T-cell (primary cell): ENCODE measurements at places on chromosomes 16 and 17.

- no peak for DNase-seq
Observed at GRCh38 chr16:84156342-84156784, 11.3 kb downstream of the DNAAF1 start.

- DNase-seq = no peak
Observed at GRCh38 chr16:1045993-1046911, 26.3 kb upstream of the SSTR5 start.

DNA sequence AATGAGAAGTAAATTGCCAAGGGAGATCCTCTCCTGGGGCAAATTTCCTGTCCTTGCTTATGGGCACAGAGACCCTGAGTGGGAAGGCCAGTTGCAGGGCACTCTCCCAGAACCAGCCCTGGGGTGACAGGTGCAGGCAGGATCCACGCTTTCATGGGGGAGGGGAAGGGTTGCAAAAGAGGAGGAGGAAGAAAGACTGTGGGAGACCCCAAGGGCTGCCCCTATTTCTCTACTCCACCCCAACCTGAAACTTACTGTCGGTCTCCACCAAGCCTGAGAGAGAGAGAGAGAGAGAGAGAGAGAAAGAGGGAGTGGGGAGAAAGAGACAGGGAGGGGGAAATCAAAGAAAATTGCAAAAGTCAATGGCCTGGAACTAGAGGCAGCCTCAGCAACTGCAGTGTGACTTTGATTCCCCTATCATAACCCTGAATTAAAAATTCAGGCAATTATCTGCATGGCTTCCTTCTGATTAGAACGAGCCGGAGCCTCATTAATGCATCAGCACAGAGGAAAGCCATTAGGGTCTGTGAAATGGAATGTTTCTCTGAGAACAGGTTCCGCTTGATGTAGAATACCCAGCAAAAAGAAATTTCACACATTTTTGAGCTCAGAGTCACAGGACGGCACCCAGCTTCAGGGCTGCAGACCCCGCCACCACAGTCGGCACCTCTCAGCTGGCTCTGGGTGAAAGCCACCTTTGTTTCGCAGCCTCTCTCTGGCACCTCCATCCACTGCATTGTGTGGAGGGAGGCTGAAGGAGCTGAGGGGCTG is 45.1 kb upstream of the HNF1B start:
- no peak for DNase-seq

- no peak for DNase-seq
Observed at GRCh38 chr16:35255186-35255803, 1795.9 kb downstream of the TP53TG3F start.

DNA sequence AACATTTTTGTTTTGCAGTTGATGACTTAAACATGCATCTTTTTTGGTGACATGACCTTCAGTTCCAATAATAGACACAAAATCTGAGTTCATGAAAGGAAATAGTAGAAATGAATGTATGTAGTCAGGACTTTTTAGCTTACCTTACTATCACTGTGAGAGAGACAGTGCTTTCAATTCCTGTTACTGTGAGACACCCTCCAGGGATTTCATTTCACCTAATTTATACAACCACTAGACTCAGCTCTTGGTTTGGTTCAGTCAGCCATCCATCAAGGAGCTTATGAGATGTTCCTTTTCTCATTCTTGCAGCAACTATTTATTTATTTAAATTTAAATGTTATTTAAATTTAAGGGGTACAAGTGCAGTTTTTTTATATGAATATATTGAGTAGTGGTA is 77.9 kb downstream of the MAP2K4 start:
- DNase-seq = no peak

GRCh38 chr16:83940630-83941378 is 12.2 kb upstream of the OSGIN1 start:
- DNase-seq = no peak

DNA sequence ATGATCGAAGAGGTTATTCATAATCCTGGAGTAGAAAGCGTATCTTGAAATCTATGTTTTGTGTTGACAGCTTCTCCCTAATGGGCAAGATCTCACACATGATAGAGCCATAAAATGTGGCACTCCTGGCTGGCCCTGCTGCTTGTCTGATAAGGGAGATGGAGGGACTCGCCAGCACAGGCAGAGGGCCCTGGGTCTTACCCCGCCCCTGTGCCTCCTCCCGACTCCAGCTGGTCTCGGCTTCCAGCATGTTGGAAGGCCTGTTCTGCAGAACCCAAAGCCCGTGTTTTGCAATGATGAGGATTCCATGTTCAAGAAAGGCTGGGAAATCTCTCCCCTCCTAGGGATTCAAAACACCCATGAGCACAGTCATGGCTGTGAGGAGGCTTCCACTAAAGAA is 106.7 kb upstream of the SDK2 start:
- DNase-seq = no peak

GRCh38 chr16:77496934-77497333 is 62.1 kb upstream of the ADAMTS18 start:
- no peak for DNase-seq

DNA sequence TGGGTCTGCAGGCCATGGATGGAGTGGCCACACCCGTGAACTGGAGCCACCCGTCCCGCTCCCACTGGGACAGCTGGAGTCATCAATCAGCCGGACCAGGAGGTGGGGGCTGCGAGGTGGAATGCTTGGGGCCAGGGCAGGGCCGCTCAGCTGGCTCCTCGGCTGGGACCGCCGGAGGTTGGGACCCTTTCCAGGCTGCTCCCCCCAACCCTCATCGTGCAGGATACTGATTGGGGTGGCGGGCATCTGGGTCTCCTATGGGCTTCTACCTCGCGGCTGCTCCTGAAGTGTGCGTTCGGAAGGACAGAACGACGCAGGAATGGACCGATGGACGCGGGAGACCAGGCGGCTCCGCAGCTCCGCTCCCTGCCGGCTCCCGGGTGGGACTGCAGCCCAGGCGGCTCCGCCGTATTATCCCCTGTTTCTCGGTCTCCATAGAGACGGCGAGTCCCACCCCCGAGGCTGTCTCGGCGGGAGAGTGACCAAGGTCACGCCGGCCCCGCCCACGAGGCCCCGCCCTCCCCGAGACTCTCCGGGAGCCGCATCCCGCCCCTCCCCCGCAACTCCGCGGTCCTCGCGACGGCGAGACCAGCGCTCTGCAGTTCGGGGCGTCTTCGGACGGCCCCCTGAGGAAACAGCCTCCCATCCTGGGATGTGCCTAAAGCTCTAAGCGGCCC is at the start of gene TPPP3:
TPPP3 (minus strand) TSS at position 388 of the 677 bp plus-strand sequence. CDS start 2,387 bp downstream, outside the sequence.
- peak; percentile 25 for DNase-seq

DNA sequence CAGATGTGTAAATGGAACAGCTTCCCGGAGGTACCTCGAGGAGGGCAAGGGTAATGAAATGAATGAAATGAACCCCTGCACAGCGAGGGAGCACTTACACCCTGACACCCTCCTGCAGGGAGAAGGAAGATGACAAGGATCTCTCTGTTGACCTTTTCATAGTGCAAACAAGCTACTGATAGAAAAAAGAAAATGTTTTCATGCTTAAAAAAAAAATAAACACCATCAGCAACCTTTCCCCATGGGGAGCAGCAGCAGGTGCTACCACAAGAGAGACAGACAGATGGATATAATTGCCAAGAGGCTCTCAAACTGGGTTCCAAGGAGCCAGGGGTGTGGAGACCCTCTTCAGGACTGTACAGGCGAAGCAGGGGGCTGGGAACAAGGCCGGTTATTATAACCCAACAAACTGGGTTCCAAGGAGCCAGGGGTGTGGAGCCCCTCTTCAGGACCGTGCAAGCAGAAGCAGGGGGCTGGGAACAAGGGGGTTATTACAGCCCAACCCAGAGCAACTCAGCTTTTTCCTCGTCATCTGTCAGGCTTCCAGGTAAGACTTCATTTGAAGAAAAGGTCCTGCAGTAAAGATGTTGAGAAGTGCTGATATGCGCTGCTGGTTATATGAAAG is 718 bp upstream of the RPH3AL start:
- no peak for DNase-seq

- no peak for DNase-seq
Observed at GRCh38 chr17:74455025-74455545, 11.3 kb upstream of the CD300A start.

- DNase-seq = no peak
Observed at GRCh38 chr16:54282202-54282927, 4.2 kb downstream of the IRX3 start.

DNA sequence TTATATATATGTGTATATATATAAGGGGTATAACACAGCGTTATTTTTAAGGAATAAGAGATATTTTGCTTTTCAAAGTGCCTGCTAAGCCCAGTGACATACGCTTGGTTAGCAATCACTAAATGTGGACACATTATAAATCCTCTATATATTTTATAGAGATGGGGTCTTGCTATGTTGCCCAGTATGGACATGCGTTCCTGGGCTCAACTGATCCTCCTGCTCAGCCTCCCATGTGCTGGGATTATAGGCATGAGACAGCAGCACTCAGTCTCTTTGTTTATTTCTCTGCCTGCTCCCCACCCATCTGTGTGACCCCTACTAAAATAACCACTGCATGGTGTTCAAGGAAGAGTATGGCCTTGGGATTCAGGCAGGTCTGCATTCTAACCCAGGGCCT is 63.4 kb downstream of the XYLT1 start:
- no peak for DNase-seq

GRCh38 chr17:18987230-18987610 is 17.3 kb downstream of the FAM83G start:
- no peak for DNase-seq

DNA sequence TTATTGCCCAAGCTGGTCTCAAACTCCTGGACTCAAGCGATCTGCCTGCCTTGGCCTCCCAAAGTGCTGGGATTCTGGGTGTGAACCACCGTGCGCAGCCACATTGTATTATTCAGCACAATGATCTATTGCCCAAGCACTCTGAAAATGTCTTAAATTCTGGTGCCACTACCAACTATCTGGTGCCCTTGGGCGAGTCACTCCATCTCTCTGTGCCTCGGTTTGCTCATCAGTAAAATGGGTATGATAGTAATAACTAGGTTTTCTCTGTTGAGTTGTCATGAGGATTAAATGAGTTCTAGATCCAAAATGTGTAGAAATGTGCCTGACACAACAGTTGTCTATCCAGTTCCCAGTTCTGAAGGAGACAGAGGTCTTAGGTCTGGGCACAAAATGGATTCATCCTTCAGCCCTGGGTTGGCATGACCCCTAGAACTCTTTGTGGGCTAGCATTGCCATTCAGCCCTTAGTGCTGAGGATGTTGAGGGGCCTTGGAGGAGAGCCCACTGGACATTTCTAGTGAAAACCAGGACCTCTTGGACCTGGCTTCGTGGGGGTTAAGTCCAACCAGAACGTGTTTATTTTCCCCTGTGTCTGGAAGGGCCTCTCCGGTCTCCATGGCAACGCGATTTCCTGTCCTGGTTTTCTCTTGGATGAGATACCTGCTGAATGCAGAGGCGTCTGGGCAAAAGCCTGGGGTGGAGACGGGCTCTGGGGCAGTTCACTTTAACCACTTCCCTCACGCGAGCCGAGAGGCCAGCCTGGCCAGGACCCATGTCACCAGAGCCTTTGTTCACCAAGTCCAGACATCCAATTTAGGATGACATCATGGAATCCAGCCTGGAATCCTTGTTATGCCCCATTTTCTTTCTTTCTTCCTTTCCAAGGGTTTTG is 43.7 kb upstream of the TNRC6A start:
- DNase-seq = no peak

GRCh38 chr17:56392321-56392720 is 201.2 kb upstream of the NOG start:
- no peak for DNase-seq

- no peak for DNase-seq
Observed at GRCh38 chr16:53948734-53949430, 244.9 kb downstream of the FTO start.

- DNase-seq = no peak
Observed at GRCh38 chr17:77540975-77541374, 400.2 kb downstream of the SEC14L1 start.

DNA sequence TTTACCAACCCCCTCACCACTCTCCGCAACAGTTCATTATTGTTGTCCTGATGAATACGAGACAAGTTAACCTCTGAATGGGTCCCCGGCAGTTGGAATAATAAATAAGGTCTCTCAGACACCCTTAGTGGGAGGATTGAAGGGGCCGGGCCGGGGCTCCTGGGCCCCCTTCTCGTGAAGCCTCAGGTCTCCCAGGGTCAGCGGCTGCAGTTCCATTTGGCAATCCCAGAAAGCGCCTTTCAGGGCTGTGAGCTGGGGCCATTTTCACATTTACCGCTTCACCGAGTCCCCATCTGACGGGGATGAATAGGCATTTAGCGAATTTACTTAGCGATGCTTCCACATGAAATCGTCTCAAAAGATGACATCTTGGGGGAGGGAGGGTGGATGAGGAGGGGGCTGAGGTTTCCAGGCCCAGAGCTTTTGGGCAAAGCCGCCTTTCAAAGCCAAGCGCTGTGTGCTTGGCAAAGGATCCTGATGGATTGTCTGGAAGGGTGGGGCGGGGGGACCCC is 309.8 kb downstream of the XYLT1 start:
- no peak for DNase-seq

- no peak for DNase-seq
Observed at GRCh38 chr16:55839115-55839514, 6.2 kb upstream of the CES1 start.

DNA sequence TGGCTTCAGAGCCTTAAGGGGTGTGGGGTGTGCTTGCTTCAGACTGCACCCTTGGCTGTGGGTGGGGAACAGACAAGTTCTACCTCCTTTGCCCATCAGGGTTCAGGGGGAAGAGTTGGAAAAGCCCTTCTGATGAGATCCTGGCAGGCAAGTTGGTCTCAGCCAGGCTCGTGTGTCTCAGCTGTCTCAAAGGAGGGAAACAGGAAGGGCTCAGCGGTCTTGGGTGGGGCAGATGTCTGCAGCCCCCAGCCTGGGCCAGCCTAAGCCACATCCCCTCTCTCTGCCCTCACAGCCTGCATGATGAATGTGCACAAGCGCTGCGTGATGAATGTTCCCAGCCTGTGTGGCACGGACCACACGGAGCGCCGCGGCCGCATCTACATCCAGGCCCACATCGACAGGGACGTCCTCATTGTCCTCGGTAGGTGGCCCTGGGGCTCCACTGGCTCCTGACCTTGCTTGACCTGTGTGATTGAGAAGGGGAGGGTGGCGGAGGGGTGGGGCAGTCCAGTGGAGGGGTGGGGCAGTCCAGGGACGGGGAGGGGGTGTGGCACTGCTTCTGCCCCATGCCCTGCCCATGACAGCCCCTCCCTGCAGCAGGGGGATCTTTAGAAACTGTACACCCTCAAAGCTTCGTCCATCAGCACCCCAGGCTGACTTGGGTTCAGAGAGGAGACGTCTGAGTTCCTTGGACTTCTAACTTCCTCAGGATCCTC is 199.5 kb downstream of the PRKCB start:
- peak; percentile 51 for DNase-seq

- no peak for DNase-seq
Observed at GRCh38 chr17:80781807-80782277, 209.8 kb upstream of the CHMP6 start.
